ENCODE measurements at places on chromosomes 1 and 21.
A peak's percentile ranks its signal among the peaks of the same experiment; 100 is the strongest.

DNA sequence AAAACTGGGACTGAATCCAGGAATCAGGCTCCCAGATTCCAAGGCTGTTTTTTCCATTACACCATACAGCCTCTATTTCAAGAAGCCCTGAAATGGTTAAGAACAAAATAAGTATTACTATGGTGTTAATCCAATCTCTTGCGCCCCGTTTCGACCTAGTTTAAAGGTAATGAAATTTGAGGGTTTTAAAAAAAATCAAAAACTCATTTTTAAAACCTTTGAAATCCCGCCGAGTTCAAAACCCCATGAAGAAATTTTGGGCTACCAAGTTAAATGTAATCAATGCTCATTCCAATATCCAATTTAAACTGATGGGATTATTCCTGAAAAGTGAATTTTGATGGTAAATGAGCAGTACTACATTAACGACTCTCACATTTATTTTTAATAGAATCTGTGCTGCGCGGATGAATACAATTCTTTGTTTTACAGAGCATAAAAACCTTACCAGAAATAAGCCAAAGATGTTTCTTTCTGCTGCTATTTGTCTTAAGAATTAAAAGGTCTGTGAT, 767 bp upstream of the EGLN1 start:
- no peak for DNase-seq

DNA sequence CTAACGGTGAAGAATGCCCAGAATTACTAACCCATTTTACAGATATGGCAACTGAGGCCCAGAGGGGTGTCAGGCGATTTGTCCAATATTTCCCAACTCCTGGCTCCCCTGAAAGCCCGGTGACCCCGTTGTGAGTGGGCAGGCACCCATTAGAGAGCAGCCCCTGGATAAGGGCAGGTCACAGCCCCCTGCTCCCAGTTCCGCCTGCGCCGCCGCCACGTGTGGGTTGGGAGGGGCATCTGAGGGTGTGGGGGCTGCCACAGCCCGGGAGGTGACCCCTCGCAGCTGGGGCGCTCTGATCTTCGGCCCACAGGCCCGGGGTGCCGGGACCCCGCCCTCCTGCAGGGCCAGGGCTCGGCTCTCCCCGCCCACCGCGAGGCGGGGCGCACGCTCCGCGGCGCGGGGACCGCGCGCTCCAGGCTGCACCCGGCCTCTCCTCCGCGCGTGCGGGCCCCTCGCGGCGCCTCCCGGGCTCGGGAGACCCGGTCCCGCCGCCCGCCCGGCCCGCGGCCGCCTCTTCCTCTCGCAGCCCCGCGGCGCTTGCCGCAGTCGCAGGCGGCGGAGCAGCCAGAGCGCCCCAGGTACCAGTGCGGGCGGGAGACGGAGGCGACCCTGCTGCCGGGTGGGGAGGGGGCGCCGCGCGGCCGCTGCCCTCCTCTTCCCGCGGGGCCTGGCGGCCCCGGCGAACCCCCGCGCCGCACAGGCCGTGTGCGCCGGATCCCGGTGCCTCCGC, at the start of gene HTR6:
Gene HTR6, plus strand, starts transcription at position 423 of the 733 bp plus-strand sequence. CDS start 879 bp downstream, outside the sequence.
- DNase-seq: no peak

- no peak for DNase-seq
These were observed 20.1 kb downstream of the CBR1 start for GRCh38 chr21:36089946-36090345.

- DNase-seq: peak; percentile 75
These were observed 8.4 kb upstream of the KCNN3 start for GRCh38 chr1:154878371-154879037.

GRCh38 chr1:103435443-103435842, 90.1 kb upstream of the RNPC3 start:
- no peak for DNase-seq

DNA sequence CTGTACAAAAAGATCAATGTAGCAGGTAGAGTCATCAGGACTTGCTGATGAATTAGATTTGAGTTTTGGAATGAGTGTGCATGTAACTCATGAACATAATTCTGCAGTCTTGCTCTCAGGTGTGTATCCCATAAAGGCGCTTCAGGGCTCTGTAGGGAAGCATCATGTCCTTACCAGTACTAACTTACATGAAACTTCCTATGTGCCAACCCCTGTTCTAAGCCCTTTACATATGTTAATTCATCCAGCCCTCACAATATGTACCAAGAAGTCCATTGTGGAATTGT, 2.1 kb upstream of the FCRLB start:
- no peak for DNase-seq

- no peak for DNase-seq
These were observed 135.1 kb downstream of the ACTL8 start for GRCh38 chr1:17890056-17890814.

GRCh38 chr21:34126269-34126668, 52.9 kb downstream of the MRPS6 start:
- DNase-seq: no peak
